Activated CD4-positive, alpha-beta T cell treated with anti-CD3 and anti-CD28 coated beads for 48 hours (primary cell): ENCODE measurements at places on chromosomes 16 and 17.

DNA sequence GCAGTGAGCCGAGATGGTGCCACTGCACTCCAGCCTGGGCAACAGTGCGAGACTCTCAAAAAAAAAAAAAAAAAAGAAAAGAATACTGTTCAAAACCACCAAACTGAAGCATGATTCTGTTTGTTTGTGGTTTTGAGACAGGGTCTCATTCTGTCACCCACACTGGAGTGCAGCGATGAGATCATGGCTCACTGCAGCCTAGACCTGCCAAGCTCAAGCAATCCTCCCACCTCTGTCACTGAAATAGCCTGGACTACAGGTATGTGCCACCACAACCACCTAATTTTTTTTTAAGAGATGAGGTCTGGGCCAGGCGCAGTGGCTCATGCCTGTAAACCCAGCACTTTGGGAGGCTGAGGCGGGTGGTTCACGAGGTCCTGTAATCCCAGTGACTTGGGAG, 4.3 kb downstream of the SUMO2 start:
- DNase-seq: no peak

GRCh38 chr17:42561897-42562387, at the start of gene COASY:
TSS of gene COASY (plus strand) at chr17:42562148. CDS start at chr17:42562623, 475 bp downstream.
- peak; percentile 96 for DNase-seq

GRCh38 chr16:55257966-55258613, 65.9 kb upstream of the IRX6 start:
- peak; percentile 69 for DNase-seq

- no peak for DNase-seq
Observed at GRCh38 chr17:1153795-1154546, 25.8 kb downstream of the ABR start.

- peak; percentile 81 for DNase-seq
Observed at GRCh38 chr16:28192806-28193529, 18.8 kb downstream of the XPO6 start.

DNA sequence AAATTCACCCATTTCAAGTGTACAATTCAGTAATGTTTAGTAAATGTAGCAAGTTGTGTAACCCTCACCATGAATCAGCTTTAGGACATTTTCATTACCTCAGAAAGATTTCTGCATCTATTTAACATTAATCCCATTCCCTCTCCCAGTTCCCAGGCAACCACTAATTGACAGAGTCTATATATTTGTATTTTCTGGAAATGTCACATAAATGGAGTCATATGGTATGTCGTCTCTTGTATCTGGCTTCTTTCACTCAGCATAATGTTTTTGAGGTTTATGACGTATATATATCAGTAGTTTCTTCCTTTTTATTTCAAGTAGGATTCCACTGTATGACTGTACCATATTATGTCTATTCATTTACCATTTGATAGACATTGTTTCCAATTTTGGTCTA, 199.8 kb downstream of the CYB561 start:
- DNase-seq: no peak

DNA sequence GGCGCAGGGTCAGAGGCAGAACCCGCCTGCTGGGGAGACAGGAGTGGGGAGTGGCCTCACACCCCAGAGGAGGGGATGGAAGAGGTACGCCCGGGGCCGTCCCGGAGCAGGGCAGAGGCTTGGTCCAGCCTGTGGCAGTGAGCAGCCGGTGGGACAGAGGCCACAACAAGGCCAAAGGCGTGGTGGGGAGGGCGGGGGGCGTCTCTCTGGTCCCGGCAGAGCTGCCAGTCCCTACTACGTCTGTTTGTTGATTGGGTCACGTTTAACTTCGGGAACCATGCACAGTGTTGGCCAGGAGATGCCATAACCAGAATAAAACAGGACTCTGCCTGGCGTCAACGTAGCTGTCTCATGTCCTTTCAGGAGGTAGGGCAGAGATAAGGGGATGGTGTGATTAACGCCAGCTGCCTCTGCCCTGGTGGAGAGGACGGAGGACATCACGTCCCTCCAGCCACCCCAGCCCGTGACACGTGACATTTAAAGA, 192.8 kb downstream of the BANP start:
- DNase-seq: no peak

DNA sequence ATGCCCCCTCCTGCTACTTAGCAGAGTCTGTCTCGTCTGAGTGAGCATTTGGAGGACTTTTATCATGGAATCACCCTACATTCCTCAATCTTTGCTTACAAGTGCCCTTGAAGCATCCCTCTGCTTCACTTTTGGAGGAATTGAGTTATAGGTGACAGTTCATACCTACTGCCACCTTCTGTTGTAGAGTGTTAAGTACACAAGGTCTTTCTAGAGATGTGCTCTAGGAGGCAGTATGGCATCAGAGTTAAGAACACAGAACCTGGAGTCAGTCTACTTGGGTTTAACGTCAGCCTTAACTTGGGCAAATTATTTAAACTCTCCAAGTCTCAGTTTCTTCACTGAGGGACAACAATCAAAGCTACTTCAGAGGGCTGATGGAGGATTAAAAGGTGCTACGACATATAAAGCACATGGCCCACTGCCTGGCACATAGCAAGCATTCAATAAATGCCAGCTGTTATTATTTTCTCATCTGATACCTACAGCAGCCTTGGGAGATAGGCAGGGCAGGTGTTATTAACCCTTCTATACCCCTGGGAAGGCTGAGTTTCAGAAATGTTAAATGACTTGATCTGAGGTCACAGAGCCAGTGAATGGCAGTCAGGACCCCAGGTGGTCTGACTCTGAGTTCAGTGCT, 62.2 kb downstream of the UTP18 start:
- no peak for DNase-seq

GRCh38 chr17:66839616-66840015, 4.7 kb downstream of the CACNG5 start:
- DNase-seq: no peak
